ENCODE measurements at places on chromosomes 13 and 19. TPM values are rescaled to one million over a fixed set of nuclear protein-coding genes. Genes with fewer than 3 reads are reported as not detected.

- peak; percentile 27 for DNase-seq
These were observed 34.2 kb downstream of the ANKRD10 start for GRCh38 chr13:110880627-110881026.

Gene ZNF724
- 5.7 TPM for total RNA-seq

Gene UBE2S
- 54.9 TPM for total RNA-seq

Gene WDR87
- total RNA-seq: not detected

DNA sequence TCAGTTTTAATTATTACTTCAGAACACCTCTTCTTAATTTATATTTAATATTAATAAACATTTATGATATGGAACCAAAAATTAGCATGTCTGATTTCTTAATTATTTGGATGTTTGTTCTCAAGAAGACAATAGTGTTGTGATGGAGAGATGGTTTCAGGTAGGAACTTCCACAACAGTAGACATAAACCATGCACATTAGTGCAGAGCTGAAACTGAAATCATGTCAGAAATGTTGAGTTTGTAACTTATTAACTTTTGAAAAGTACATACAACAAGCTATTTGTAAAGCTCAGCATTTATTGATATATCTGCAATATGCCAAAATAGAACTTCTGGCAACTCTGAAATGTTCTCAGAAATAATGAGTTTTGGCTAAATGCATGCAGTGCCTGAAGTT, 11.8 kb upstream of the EDNRB start:
- DNase-seq: no peak
